ENCODE measurements at places on chromosomes 4 and X. TPM values are rescaled to one million over a fixed set of nuclear protein-coding genes. Genes with fewer than 3 reads are reported as not detected.

CDKL2 gene
- polyA plus RNA-seq = not detected

- no peak for DNase-seq
Measured at GRCh38 chr4:110248831-110249253, 50.4 kb upstream of the ELOVL6 start.

GRCh38 chr4:119550857-119551532, 77.6 kb downstream of the PDE5A start:
- DNase-seq = no peak

FDCSP gene
- not detected for polyA plus RNA-seq

- DNase-seq = no peak
Measured at GRCh38 chrX:40437348-40437747, 143.4 kb upstream of the ATP6AP2 start.
